ENCODE measurements at places on chromosomes 2 and 18. TPM values are rescaled to one million over a fixed set of nuclear protein-coding genes. Genes with fewer than 3 reads are reported as not detected.
A peak's percentile ranks its signal among the peaks of the same experiment; 100 is the strongest.

The INPP5D gene
- total RNA-seq: 0.50 TPM

GRCh38 chr2:62794791-62795190 is 89.3 kb downstream of the EHBP1 start:
- peak; percentile 67 for DNase-seq

GRCh38 chr2:127449414-127449813 is 31.2 kb downstream of the PROC start:
- DNase-seq: no peak

The ABHD1 gene
- total RNA-seq: 1.1 TPM

DNA sequence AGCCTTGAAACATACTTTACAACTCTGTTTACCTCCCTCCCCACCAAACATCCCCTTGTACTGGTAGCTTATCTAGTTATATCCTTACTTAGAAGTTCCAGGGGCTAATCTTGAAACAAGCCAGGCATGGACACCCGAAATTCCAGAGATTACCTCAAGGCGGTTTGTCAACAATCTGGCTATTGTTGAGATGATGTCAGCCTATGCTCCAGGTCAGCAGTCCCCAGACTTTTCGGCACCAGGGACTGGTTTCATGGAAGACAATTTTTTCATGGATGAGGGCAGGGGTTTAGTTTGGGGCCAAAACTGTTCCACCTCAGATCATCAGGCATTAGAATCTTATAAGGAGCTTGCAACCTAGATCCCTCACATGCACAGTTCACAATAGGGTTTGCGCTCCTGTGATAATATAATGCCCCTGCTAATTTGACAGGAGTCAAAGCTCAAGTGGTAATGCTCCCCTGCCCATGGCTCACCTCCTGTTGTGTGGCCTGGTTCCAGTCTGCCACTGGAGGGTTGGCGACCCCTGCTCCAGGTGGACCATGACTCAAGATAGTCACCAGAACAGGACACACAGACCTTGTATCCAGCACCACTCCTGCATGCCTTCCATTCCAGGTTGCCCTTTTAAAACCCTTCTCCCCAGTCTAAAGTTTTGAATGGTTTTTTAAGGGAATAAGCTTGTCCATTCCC is 171.2 kb downstream of the SPAG16 start:
- no peak for DNase-seq

GRCh38 chr2:241475267-241475666 is 33.1 kb downstream of the STK25 start:
- no peak for DNase-seq

DNA sequence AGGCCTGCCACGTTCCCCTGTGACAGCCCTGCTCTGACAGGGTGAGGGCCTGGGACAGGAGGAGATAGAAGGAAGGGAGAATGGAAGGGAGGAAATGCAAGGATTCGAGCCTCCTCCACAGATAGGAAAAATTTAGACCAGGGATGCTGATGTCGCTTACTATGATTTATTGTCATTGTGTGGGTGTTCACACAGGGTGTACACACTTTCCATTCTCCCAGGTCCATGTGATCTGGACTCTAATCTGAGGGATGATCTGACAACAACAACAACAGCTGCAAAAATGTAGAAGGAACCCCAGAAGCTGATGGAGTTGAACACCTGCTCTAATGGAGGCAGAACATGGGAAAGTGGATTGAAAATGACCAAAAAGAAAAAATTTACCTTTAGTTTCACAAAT is 231.7 kb upstream of the TNP1 start:
- DNase-seq: no peak

The IL36G gene
- total RNA-seq: not detected

DNA sequence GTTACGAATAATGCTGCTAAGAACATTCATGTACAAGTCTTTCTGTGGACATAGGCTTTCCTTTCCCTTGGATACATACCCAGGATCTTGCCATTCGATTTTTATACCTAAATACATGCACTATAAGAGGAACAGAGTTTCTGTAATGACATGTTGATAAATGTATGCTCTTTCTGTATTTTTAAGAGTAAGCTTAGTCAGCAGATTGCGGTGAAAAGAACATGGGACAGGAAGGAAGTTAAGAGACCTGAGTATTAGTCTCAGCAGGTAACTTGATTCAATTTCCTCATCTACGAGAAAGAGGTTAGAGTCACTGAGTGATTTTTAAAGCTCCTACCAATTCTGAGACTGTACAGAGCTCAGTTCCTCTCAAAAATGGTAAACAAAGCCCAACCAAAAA is 2.6 kb upstream of the TLK1 start:
- DNase-seq: no peak

GRCh38 chr2:134647607-134648256 is 71.1 kb downstream of the TMEM163 start:
- DNase-seq: no peak

- no peak for DNase-seq
Measured at GRCh38 chr2:175206866-175207265, 25.4 kb upstream of the ATP5MC3 start.

DNA sequence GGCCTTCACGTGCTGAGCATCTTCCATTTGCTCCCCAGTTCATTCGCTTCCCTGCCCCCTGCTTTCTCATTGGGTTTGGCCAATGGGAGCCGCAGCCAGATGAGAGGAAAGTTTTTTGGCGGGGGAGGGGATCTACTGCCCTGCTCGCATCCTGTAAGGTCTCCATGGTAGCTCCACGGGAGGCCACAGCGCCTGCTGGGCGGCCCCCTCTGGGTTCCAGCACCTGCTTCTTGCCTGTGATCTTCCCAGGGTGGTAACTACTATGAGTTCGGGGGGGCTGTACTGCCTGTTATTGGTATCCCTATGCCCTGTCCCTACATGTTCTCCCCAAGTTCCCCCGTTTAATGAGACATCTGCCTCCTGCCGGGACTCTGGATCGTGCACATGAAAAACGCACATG is 57.2 kb downstream of the INPP5D start:
- DNase-seq: no peak

GRCh38 chr2:9030841-9031240 is 27.4 kb upstream of the MBOAT2 start:
- no peak for DNase-seq

The RNF152 gene
- total RNA-seq: 9.6 TPM

DNA sequence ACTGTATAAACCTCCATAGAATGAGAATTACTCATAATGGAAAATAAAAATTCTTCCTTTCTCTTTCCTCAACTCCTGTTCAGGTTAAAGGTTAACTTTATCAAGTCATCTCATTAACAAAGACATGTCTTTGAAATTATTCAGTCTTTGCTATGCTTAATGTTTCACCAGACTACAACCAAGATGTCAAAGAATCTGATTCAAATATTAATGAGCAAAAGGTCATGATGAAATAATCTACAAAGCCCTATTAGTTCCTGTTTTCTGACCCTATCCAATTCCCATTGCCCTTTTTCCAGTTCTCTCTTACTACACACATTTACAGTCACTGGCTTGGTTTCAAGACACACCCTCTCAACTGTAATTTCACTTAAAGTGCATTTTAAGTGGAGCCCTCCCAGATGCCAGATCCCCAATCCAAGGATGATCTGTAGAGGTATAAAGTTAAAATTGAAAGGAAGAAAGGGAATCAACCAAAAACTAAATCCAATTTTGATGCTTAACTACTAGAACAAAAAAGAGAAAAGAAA is 246.9 kb upstream of the CYP26B1 start:
- DNase-seq: no peak

- no peak for DNase-seq
Measured at GRCh38 chr2:71690876-71691475, 237.6 kb downstream of the DYSF start.

The SLC9A2 gene
- total RNA-seq: 0.08 TPM

The PCARE gene
- not detected for total RNA-seq

The COQ10B gene
- total RNA-seq: 46.5 TPM

The AQP12A gene
- total RNA-seq: not detected

The TMEM247 gene
- not detected for total RNA-seq

- DNase-seq: no peak
Measured at GRCh38 chr2:160039166-160039903, 23.1 kb downstream of the PLA2R1 start.

DNA sequence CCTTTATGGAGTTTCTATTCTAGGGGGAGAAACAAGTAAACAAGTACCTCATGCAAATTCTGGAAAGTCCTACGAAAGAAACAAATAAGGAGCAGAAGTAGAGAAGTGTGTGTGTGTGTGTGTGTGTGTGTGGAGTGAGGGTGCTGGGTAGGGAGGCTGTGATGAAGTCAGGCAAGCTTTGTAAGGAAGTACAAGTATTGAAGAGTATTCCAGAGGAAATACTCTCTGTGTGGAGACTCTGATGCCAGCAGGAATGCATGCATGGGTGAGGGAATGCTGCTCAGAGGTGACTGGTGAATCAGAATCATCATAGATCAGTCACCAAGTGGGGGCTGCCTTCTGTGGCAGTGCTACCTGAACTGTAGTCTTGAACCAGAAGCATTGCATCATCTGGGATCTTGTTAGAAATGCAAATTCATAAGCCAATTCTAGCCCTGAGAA is 34.5 kb downstream of the SLC4A3 start:
- no peak for DNase-seq
